ENCODE measurements at places on chromosomes 13 and 19.

GRCh38 chr19:45553464-45553863 lies 31.1 kb downstream of the OPA3 start:
- no peak for DNase-seq

GRCh38 chr13:97307882-97308624 lies 85.9 kb downstream of the MBNL2 start:
- DNase-seq = no peak

DNA sequence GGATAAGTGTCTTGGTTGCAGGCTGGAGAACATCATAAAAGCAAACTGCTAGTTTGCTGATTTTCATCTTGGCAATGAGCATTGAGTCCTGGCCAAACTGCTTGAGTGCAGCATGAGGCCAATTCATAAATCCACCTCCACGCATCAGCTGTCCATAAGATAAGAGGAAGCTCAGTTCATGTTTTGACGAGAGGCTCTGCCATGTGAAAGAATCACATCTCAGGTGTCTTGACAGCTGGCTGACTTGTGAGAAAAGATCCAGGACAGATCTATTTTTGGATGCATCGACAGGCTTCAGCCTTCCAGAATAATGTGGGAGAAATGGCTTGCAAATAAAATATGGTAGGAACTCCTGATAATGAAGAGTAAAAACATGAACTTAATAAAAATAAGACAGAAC lies 5.4 kb upstream of the ZNF682 start:
- no peak for DNase-seq

DNA sequence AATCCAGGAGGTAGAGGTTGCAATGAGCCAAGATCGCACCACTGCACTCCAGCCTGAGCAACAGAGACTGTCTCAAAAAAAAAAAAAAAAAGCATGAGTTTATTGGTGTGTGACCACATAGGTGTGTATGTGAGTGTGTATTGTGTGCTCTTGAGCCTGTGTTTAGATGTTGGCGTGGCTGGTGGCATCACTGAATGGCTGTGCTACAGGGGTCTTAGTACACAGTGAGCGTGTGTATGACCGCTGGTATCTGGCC lies 2.5 kb downstream of the SLC1A5 start:
- no peak for DNase-seq

DNA sequence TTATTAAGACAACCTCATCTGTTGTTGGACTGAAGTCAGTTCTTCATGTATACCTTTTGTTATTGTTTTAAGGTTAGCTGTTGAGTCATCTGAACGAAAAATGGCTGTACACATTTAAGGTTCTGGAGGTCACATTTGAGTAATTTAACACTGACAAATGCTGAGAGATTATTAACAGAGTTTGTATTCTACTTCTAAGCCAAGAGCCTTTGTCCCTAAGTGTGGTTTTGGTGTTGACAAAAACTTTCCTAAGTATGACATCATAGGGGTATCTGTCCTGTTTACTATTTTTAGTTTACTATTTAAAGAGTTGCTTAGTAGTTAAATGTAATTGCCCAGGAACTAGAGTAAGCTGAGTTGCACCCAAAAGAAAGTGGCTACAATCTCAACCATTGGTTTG lies 71.9 kb downstream of the CDK8 start:
- DNase-seq = no peak

DNA sequence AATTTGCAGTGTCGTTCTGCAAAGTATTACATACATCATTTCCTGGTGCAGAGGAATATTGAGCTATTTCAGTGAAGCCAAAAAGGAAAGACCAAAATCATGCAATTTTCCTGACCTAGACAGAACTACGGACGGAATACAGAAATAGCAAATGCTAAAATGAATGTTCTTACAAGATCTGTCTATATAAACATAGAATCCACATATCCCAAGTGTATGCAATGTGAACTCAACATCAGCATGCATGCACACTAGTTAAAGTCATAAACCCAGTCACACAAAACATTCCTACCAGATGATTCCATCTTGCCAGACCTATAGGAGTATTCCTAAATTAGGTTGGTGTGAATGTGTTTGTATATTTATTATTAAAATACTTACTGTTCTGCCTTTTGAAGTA lies 383.7 kb upstream of the ZNF507 start:
- no peak for DNase-seq

DNA sequence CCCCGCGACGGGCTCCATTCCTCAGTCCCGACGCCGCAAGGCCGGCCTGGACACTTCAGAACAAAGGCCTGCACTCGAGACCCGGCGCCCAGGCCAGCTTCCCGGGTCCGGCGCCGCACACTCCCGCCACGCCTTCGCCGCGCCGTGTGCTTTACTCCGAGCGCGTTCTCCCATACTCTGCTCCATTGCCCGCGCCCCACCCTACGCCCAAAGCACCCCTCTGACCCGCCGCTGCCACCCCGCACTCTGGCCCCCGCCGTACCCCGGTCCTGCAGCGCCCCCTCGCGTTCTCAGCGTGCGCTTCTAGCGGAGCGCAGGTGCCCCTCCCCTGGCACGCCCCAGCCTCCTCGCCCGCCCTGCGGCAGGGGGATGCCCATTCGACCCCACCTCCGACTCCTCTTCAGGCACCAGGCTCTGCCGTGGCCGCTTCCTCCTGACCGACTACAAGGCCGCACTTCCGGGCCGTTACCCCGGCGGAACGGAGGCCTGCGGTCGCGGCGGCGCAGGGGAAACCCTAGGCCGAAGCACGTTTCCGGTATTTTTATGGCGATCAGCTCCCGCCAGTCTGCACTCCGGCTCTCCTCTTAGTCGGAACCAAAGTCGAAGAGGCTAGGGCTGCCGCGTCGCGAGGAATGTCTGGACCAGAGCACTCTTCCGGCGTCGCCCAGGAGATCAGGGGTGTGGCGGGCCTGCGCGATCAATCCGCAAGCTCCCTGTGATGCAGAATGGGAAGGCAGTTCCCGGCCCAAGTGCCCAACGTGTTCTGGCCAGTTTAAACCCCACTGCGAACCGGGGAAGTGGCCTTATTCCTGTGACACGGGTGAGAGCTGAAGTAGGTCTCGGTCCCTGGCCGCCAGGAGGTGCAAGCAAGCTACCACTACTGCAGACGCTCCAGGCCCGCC lies at the start of gene ZBTB45:
TSS of gene ZBTB45 (minus strand) at position 456 of the 902 bp plus-strand sequence. CDS start 2,137 bp downstream, outside the sequence.
- peak; percentile 80 for DNase-seq

DNA sequence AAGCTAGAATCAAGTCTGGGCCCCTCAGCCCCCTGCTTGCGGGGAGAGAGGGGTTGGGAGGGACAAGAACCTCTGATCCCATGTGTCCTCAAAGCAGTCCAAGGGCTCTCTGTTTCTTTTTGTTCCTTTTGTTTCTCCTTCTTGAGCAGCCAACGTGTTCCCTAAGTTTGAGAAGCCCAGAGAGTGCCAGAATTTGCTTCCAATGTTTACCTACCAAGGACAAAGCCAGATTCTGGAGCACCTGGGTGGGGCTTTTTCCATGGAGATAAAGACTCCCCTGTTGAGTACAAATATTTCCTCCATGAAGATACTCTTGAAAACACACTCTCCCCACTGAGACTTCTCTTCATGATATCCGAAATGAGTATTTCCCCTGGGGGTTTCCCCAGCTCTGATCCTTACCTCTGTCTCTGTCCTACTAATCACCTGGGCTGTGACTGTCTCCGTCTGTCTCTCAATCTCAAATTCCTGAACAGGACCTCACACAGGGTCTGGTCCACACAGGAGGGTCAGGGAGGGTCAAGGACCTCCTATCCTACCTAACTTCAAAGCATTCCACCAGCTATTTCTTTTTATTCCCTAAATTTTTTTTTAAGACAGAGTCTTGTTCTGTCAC lies 27.4 kb downstream of the CD177 start:
- no peak for DNase-seq

GRCh38 chr13:97030705-97031452 lies 36.6 kb upstream of the OXGR1 start:
- DNase-seq = no peak

GRCh38 chr13:37486171-37486681 lies 112.3 kb downstream of the POSTN start:
- DNase-seq = no peak

DNA sequence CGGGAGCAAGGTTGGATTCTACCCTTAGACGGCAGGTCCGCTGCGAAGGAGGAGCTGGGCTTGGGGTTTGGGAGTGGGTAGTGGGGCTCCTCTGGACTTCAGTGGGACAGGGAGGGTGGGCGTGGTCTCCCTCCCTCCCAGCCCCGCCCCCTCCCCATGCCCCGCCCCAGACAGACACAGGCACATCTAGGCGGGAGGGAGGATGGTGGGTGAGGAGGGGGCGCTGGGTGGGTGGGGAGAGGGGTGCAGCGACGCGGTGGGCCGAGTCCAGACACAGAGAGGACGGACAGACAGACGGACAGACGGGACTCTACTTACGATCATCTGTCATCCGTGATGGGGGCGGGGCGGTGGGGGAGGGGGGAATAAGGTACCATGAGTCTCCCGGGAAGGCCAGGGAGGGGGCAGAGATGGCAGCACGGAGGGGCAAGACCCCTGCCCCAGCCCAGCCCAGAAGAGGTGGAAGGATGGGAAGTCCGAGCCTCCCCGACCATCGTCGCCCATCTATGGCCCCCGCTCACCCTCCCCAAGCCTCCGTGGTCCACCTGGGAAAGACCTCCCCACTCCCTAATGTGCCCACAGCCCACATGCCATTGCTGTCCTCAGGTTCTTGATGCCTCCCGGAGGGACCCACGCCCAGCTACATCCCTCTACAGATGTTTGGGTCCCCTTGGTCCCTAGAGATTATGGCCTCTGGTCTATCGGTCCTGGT lies 64.8 kb downstream of the UNC13A start:
- DNase-seq = no peak

GRCh38 chr13:50014386-50014785 lies 858 bp upstream of the KCNRG start:
- no peak for DNase-seq

- no peak for DNase-seq
Measured at GRCh38 chr19:48514123-48514458, 2.5 kb upstream of the LMTK3 start.

DNA sequence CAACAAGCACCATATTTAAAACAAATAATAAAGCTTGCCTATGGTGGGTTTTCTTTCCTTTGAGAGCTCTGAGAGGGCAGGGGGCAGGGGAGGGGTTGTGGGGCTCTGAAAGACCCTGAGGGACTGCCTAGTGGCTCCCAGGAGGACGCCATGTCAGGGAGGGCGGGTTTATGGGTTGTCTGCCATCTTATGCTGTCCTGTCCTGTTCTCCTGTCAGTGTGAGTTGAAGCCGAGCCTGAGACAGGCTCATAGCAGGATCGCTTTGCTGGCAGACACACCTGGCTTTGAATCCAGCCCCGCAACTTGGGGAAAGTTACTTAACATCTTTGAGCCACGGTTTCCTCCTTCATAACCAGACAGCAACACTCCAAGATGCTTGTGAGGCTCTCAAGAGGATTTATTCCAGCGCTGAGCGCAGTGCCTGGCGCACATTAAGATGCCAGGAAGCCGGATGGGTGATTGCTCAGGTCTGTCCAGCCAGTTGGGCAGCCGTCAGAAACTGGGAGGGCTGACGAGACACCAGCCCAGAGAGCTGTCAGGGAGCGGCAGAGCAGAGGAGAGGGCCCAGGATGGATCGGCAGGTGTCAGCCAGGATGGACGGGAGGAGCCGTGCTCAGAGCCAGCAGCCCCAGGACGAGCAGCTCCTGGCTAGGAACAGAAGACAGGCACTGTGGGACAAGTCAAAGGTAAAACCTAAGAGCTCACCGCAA lies 36.8 kb upstream of the C1QTNF9 start:
- DNase-seq = peak; percentile 21

DNA sequence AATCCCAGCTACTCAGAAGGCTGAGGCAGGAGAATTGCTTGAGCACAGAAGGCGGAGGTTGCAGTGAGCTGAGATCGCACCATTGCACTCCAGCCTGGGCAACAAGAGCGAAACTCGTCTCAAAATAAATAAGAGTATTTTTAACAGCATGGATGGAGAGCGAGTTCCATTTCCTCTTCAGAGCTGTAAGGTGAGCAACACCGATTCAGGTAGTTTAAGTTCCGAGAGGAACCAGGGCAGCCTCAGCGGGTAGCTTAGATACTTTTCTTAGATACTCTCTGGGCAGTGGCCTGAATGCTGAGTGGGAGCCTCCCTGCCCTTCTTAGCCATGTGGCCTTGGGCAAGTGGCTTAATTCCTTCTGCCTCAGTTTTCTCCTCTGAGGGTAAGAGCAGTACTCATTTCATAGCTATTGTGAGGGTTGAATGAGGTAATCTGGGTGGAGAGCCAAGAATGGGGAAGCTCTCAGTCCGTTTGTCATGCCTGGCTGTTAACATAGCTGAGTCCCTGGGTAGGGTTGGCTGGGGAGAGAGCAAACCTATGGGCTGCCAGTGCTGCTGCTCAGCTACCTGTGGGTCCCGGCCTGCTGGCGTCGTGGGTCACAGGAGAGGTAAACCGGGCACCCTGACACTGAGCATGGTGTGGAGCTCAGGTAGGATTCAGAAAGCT lies 4.1 kb downstream of the ATP11A start:
- no peak for DNase-seq

DNA sequence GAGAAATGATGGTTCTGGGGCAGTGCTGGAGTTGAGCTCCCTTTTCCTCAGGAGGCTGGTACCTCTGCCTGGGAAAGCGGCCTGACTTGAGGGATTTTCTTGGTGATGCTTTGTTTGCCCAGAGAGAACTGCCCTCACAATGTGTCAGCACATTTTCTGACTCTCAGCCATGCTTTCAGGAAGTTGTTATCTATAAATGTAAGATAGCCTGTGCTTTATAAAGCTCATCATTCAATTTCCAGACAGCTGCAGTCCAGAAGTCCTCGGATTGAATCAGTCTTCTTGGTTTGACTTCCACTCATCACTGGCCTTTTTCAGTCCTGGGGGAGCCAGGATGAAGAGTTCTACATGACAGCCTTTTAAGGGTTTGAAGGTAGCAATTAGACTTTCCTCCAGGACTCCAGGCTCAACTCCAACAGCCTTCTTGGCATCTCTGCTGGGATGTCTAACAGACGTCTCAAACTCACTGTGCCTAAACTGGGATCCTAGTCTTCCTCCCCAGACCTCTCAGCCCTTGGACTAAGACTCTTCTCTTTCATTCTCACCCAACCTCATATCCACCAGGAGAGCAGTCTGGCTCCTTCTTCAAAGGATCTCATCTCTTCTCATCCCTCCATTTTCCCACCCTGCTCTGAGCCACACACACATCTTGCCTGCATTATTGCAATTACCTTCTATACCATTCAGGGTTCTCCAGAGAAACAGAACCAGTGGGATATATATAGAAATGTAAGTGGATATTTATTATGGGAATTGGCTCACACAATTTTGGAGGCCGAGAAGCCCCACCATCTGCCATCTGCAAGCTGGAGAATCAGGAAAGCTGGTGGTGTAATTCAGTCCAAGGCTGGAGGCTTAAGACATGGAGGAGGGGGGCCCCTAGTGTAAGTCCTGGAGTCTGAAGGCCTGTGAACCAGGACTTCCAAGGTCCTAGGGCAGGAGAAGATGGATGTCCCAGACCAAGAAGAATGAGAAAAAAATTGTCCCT lies 13.1 kb downstream of the ERICH6B start:
- no peak for DNase-seq

DNA sequence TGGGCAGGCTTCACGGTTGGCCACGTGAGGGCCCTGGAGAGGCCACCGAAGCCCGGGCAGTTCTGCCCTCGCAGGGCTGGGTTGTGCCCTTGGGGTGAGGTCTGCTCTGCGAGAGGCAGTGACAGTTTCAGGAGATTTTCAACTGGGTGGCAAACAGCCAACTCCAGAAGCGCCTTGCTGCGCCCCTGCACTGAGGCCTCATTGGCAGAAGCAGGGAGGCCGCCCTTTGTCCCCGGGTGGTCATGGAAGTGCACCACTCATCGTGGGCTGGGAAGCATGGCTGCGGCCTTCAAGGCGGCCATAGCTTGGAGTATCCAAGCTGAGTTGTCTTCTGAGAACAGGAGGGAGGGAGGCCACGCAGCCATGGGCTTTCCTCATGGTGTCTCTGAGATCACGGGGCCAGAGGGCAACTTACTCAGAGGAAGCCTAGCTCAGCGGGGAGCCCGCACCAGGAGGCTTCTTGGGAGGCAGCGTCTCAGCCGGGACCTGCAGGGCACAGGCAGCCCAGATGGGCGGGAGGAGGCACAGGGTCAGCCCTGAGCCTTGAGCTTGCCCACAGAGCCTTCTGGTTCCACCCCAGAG lies 14.8 kb downstream of the PLEKHJ1 start:
- no peak for DNase-seq
